ENCODE measurements at places on chromosomes 2 and 18.

DNA sequence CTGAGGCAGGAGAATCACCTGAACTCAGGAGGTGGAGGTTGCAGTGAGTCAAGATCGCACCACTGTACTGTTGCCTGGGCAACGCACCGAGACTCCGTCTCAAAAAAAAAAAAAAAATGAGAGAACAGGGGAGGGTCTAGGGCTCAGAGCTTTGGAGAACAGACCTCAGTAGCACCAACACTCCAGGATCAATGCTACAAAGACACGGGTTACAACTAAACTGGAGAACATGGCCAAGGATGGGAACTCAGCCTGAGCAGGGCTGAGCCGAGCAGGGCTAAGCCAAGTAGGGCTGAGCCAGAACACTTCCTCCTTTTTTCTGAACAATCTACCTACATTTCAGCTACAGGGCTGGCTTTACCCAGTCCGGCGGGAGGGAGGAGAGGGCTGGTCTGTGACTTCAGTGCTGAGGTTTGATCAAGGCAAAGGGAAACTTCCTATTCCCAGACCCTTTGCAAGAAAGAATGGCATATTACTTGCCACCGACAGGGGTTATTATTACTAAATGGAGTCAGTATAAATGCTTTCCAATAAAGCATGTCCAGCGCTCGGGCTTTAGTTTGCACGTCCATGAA, 2.9 kb upstream of the CASP8 start:
- peak; percentile 62 for DNase-seq

GRCh38 chr2:151498178-151498577, 88.5 kb downstream of the RIF1 start:
- DNase-seq: no peak

- DNase-seq: no peak
Observed at GRCh38 chr18:56574861-56575260, 63.5 kb downstream of the TXNL1 start.

GRCh38 chr2:151165105-151165684, 96.5 kb downstream of the RBM43 start:
- DNase-seq: no peak

DNA sequence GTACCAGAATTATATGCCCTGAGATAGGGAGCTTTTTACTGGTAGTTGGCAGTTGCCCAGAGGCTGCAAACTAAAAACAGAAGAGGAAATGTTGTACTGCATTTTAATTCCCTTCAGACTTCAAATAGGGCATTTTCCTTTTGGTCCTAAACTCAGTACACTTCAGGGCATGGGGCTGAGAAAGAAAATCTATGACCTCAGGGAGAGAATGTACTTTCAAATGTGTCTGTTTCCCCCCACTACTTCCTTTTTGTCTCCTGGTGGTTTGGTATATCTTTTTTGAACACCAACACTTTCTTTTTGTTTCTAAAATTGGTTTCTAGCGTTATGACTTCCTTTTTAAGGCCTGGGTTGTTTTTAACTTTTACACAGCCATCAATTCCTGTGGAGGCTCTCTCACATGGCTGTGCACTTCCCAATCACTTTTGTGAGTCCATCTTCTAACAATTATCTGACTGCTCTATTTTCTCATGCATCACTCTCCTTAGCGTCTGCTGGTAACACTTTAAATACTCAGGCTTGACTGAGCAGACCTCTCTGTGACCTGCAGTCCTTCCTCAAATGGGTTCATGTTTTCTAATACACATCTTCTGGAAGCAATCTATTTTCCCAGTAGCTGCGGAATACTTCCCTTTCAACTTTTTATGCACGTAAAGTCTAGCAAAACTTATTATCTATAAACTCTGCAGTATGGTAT, 596.0 kb downstream of the LRP1B start:
- DNase-seq: no peak

GRCh38 chr2:42913280-42913878, 121.0 kb upstream of the HAAO start:
- no peak for DNase-seq

GRCh38 chr2:14516844-14517243, 115.7 kb upstream of the LRATD1 start:
- DNase-seq: no peak

GRCh38 chr2:200736646-200737274, 75.0 kb upstream of the BZW1 start:
- no peak for DNase-seq

GRCh38 chr2:230202430-230203109, 17.2 kb downstream of the SP110 start:
- peak; percentile 69 for DNase-seq

DNA sequence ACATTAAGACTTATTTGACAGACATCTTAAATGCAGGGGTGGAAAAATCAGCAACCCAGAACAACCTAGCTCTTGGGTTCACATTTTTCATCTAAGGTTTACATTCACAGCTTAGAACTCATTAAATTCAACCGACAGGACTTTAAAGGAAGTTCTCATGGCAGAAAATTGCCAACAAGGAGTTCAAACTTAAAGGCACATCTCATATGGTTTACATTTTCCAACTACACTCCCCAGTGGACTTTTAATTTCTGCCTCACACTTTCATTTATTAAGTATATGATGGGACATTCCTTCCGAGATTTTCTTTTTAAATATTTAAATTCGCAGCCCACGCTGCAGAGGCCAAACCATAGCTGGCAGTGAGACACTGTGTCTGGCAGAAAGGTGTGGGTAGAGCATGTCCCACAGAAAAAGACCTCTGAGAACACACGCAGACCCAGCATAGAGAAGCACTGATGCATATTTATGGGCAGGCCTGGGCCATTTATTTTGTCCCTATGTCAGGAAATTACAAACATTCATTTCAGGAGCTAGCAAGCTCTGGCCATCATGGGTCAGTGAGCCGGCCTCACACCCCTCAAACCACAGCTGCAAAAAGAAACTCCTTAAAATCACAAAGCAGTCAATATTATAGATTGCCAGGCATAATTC, 46.3 kb downstream of the STK39 start:
- DNase-seq: no peak

DNA sequence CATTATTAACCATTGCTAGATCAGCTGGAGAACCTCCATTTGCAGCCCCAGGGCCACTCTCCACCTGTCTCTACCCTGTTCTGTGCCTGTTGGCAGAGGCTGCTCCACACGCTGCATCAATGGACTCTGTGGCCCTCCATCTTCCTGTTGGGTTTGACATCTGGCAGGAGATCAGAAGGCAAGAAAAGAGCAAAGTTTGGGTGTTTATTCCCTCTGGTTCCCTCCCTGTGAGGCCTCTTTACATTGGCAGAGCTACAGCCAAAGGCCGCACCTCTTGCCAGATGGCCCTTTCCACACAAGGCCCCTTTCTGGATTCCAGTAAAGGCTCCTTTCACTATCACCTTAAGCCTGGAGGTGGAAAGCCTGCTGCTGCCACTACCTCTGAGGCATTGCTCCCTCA, 110.9 kb upstream of the RND3 start:
- no peak for DNase-seq

- DNase-seq: no peak
Observed at GRCh38 chr2:75007819-75008218, 49.4 kb downstream of the POLE4 start.

- peak; percentile 64 for DNase-seq
Observed at GRCh38 chr2:118202707-118203303, 114.5 kb downstream of the INSIG2 start.

DNA sequence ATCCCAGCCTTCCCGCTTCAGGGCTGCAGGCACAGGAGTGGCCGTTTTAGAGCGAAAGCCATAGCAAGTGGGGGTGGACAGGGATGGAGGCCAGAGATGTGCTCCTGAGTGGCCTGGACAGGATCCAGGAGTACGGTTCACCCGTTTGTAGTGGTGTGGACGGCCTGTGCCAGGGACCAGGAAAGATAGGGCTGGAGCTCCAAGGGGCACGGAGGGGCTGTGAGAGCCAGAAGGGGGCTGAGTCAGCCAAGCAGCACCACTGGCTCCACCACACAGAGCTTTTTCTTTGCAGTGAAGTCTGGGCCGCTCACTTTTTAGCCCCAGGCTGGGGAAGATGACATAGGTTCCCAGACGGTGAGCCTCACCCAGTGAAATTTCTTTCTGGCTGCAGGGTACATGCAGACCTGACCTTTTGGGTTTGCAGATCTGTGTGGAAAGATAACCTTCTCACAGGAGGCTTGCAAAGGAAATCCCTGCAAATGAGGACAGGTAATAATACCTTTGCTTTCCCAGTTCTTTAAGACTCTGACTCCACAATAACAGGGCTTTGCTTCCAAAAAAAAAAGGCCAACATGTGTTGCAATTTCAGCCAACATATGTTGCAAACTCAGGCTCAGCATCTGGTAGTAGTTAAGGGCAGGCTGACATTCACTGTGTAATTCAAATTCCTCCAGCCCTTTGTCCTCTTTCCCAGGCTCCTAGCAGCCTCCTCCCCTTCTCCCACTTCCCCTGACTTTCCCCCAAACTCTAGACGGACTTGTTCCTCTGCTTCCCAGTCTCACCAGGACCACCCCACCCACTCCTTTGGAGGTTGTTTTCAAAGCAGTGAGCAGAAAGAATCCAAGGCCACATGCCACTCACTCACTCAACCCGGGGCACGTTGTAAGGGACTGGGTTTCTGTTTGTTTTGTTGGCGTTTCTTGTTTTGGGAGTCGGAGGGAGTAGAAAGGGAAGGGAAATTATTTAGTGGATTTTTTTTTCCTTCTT, 20.3 kb upstream of the LAPTM4A start:
- DNase-seq: no peak

DNA sequence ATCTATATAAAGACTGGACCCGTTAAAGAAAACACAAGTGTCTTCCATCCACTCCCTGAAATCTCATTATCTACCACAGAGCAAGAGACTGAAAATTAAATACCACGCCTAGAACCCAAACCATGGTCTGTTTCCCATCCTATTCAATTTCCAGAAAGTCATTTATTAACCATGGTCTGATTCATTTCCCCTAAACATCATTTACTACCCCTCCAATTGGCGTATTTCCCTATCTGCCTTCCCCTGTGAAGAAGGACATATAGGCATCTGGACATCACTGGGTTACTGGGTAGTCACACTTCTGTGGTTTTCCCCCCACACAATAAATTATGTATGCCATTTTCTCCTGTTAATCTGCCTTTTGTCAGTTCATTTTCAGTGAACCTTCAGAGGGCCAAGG, 30.8 kb downstream of the CCDC93 start:
- DNase-seq: no peak

GRCh38 chr2:43540021-43540779, 55.6 kb downstream of the THADA start:
- DNase-seq: no peak

DNA sequence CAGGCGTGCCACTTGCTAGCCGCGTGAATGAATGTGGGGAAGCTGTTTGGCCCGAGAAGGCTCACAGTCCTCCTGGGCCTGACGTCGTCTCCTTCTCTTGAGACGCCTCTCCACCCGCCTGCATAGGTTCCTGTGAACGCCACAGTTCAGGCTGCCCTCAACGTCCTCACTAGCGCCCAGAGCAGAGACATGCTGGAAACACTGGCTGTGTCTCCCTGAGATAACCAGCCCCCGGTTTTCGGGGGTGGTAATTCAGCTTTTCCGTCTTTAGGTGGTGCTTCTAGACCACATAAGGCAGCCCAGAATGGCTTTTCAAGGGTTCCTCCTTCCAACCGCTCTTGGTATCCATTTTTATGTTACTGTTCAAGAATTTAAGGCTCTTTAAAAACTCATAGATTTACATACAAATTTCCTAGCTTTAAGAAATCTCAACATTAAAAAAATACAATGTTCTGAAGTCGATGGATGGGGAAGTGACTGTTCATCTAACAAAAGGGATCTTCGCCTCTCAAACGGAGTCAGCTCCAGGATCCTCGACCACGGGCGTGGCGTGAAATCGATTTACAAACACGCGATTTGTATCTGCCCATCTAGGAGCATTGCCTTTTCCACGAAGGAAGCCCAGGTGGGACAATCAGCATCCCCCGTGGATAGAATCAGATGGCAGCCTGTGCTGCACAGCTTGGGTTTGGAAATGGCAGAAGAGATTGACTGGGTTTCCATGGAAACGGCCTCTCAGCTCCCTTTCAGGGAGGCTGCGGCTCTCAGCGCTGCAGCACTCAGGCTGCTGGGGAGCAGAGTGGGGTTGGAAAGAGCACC, 110.6 kb upstream of the PXDN start:
- DNase-seq: peak; percentile 9

GRCh38 chr18:8507361-8507760, 101.9 kb upstream of the RAB12 start:
- DNase-seq: no peak

GRCh38 chr2:46193356-46193755, 103.9 kb upstream of the EPAS1 start:
- DNase-seq: no peak

DNA sequence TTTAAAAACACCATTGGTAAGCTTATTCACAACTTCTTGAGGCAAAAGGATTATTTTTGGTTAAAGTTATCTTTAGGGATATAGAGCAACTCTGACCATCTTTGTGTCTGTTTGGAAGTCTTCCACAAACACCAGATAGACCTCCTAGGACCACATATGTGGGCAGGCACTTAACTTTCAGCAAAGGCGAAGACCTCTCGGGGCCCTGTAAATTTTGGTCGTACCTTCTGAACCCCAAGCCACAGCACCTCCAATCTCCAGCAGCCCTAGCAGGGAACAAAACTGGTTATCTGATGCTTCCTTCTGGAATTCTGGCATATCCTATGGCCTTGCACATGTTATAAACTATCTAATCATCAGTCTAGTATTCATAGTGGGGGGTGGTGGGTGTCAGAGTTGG, 114.8 kb downstream of the MBD5 start:
- DNase-seq: no peak

DNA sequence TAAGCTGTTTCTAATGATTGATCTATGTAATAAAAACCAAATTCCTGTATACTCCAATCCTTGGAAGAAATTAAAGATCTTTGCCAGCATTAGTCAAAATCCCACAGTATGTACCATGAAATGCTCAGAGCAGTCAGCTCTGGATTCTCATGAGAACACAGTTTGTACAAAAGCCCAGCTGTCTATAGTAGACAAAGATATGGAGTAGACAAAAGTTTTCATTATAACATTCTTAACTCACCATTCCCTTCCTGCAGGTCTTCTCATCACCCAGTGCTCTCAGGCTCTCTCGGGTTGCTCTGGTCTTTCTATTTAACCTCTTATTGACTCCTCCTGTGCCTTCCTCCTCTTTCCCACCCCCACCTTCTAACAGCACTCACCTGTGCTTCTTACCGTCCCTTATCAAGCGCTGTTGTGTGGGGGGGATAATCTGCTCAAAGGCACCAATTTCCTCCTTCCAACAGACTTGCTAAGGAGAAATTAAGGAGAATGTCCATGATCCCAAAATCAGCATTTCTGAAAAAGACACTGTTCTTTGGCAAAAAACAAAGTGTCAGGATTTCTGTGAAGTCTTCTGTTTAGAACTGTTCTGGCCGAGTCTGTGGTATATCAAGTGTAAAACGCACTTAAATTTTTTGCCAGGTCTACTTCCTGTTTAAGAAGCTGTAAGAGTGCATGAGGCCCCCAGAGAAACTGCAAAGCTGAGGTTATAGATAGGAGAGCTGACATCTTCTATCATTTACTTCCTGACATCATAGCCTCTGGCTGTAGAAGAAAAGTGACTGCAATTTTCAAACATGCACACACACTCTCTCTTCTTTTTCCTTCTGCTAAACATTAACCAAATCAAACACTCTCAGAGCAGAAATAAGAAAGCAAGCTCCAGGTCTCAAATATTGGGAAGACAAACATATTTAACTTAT, 144.1 kb downstream of the EVA1A start:
- DNase-seq: no peak

GRCh38 chr2:224670203-224670602, 46.0 kb downstream of the CCDC195 start:
- DNase-seq: no peak
